Activated T-cell treated with anti-CD3 and anti-CD28 coated beads, Interleukin-2, amount 50 U/mL, for 72 hours (primary cell): ENCODE measurements at places on chromosomes 2 and 18. TPM values are rescaled to one million over a fixed set of nuclear protein-coding genes. Genes with fewer than 3 reads are reported as not detected.

Gene TUBA3E
- not detected for total RNA-seq

Gene SERPINB10
- 2.8 TPM for total RNA-seq

Gene IGFBP5
- total RNA-seq, result not detected

Gene ITGA4
- 47.5 TPM for total RNA-seq

Gene ACYP2
- total RNA-seq, result 9.6 TPM

Gene ABCG8
- total RNA-seq, result not detected

Gene GBX2
- not detected for total RNA-seq

Gene C2orf80
- not detected for total RNA-seq

Gene CCDC85A
- total RNA-seq, result not detected
